NCI-H2029 (cell line): ENCODE measurements at places on chromosomes 3 and 15.
A peak's percentile ranks its signal among the peaks of the same experiment; 100 is the strongest.

DNA sequence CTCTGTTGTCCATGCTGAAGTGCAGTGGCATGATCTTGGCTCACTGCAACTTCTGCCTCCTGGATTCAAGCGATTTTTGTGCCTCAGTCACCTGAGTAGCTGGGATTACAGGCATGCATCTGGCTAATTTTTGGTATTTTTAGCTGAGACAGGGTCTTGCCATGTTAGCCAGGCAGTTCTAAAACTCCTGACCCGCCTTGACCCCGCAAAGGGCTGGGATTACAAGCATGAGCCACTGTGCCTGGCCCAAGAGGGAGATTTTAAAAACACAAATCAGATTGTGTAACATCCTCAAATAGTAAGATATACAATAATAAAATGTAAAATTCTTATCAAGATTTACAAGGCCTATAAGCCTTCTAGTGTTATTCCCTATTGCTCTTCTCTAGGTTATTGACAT is 62.5 kb upstream of the PHLDB2 start:
- no peak for DNase-seq

GRCh38 chr3:58728723-58729122 is 62.1 kb upstream of the FAM3D start:
- no peak for DNase-seq

- no peak for DNase-seq
These were observed 104.8 kb downstream of the DHX30 start for GRCh38 chr3:47907784-47908183.

GRCh38 chr15:45523166-45523460 is 558 bp upstream of the SLC30A4 start:
- no peak for DNase-seq

GRCh38 chr3:156449710-156450574 is 105.0 kb downstream of the SSR3 start:
- DNase-seq = no peak

DNA sequence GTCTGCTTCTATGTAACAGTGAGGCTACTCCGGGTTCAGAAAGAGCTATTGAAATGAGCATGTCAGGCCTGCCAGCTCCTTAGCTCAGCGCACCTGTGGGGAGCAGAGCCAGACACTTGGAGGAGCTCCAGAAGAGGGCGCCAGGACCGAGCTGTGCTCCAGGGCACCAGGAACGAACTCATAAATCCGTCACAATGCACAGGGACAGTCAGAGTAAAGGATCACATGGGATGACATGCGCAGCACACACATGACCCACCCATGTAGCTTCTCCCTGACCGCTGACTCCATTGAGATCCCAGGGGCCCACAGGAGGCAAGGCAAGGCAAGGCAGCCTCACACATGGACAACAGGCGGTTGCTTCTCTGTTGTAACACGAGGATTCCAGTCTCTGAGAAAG is 26.0 kb upstream of the GNB5 start:
- DNase-seq = no peak

DNA sequence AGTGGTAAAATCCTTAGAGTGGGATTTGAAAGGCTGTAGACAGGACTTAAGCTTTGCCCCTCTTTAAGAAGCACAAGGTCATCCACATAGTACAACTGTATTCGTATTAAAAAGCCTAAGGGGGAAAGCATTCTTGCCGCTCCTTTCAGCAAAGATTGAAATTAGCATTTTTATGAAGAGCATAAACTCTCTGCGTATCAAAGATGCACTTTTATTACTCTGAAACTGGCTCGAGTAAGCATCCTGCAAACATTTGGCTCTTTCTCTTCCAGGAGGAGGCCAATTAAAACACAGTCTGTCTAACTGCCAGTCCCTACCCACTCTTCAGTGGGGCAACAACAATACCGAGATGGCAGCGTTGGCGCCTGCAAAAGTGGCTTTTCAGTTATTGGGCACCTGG is 192.5 kb upstream of the TPRG1 start:
- no peak for DNase-seq

- DNase-seq = no peak
These were observed 15.5 kb upstream of the VIPR1 start for GRCh38 chr3:42486814-42487565.

- DNase-seq = no peak
These were observed 1042.9 kb downstream of the NTRK3 start for GRCh38 chr15:87213626-87214025.

DNA sequence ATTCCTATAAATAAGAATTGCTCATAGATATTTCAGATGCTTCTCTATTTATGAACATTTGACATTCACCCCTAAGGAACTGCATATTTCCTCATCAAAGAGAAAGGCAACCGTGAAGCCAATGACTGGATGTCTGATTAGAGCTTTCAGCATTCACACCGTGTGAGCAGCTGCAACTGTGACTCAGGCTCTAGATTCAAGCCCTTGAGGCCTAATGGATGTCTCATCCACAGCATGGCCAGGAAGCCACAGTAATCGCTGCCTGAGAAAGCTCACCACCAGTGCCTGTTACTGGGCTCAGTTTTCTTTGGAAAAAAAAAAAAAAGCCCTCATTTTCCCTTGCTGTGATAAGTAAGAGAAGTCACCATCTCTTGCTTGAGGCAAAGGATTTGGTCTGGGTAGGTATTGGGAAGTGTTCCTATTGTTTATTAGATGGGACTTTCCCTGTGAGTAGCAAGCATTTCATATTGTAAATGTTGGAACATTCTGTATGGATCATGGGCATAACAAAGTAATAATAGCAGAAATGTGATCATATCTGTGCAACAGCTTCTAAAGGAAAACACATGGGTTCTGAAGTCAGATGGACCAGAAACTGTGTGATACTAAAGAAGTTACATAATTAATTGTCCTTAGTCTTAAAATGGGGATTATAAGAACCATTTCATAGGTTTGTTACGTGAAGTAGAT is 783.7 kb downstream of the AGBL1 start:
- no peak for DNase-seq

DNA sequence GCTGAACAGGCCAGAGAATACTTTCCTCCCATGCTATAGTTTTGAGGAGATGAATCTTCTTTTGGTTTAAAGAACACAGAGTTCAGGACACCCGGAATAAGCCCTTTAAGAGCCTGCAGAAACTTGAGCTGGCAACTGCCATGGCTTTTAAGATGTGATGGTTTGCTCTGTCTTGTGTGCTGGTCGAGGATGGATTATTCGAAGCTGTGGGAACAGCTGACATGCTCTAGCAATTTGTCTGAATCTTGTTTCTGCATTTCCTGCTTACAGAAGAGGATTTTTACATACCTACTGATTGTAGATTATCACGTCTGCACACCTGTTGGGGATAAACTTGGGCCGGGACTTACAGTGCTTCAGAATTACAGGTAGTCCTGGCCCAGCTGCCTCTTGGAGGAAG is 396.9 kb downstream of the LRTM1 start:
- no peak for DNase-seq

GRCh38 chr3:111538681-111539083 is 3.3 kb upstream of the CD96 start:
- DNase-seq = no peak

DNA sequence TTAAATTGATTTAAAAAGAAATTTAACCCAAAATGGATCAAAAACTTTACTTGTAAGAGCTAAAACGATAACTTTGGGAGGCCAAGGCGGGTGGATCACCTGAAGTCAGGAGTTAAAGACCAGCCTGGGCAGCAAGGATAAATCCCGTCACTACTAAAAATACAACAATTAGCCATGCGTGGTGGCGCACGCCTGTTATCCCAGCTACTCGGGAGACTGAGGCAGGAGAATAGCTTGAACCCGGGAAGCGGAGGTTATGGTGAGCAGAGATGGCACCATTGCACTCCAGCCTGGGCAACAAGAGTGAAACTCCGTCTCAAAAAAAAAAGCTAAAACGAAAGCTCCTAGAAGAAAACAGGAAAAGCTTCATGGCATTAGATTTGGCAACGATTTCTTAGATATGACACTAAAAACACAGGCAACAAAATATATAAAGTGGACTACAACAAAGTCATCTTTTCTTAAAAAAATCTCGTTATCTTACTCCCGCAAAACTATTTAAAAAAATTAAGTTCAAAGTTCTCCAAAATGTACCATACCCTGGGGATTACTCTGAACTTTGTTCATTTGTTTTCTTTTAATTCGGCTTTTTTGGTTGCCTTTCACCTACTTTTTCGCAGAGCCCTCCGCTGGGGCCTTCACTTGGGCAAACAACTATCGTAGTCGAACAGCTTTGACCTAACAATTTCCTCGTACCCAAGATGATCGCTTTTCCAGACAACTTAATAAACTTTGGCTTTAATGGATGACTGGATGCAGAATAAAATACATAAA is 2.9 kb downstream of the HDDC3 start:
- DNase-seq = no peak

- DNase-seq = no peak
These were observed 348.3 kb upstream of the TMCO5A start for GRCh38 chr15:37586011-37586583.

GRCh38 chr15:71103102-71103676 is 12.1 kb upstream of the THSD4 start:
- DNase-seq = no peak

DNA sequence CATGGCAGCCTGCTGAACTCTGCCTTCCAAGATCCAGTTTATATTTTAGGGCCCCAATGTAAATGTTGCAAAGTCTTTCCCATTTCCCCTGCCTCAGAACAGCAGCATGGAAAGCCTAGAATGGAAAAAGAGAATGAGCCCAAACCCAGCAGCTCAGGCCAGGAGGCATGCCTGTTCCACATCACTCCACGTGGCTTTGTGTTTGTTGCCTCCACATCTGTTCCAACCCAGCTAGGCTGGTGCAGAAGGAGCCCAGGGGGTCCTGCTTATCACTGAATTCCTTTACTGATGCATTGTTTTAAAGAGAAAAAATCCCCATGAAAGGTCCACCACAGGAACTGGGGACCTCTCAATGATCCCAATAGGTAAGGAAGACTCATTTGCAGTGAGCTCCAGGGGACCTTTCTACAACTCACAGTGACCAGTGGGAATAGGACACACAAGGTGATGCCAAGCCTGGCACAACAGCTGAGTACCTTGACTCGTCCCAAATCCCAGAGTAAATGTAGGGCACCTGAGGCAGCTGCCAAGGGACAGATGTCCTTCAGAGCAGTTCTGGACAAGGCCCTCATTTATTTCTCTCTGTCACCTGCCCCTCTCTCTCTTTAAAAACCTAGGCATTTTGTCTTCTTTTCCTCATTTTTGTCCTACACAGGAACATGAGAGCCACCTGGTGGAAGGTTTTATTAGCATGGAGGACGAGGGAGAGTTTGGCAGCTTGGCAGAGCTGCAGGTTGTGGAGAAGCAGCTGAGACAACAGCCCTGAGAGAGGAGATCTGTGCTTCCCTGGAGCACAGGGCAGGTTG is 41.7 kb upstream of the ADAMTS17 start:
- peak; percentile 17 for DNase-seq

DNA sequence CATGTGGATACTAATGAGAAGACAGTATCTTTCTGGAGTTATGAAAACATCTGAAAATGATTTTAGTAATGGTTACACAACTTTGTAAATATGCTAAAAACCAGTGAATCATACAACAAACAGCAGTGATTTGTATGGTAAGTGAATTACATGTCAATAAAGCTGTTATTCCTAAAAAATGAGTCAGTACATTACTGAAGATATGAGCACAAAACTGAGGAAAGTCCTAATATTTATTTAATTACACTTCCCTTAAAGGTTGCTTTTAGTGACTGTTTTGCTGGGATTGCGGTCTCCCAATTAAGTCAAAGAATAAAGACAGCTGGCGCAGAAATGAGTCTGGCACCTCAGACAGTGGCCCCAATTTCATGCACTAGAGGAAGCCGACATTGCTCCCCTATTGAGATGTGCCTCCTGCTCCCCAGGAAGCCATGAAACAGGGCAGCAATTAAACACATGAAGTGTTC is 50.9 kb upstream of the FSIP1 start:
- no peak for DNase-seq

DNA sequence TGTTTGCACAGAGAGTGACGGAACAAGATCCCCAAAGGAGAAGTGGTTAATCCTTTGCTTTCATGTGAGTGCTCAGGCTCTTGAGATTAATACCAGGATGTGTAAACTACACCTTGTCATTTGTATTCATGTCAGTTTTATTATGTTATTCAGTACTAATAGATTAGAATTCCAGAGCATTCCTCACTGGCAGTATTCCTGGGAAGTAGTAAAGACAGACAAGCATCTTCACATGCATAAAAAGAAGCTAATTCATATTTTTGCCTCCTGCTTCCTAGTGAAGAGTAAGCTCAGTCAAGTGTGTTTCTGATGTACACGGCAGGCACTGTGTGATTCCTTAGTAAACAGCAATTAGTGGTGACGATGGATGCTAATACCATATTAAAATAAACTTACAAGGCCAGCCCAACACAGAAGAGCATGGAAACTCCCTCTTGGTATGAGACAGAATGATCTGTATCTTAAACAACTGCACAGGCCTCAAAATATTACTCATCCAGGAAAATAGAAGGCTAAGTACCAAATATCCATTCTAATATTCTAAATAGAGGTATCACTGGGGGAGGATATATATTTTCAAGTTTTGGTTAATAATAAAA is 336.8 kb upstream of the MCTP2 start:
- DNase-seq = peak; percentile 9

DNA sequence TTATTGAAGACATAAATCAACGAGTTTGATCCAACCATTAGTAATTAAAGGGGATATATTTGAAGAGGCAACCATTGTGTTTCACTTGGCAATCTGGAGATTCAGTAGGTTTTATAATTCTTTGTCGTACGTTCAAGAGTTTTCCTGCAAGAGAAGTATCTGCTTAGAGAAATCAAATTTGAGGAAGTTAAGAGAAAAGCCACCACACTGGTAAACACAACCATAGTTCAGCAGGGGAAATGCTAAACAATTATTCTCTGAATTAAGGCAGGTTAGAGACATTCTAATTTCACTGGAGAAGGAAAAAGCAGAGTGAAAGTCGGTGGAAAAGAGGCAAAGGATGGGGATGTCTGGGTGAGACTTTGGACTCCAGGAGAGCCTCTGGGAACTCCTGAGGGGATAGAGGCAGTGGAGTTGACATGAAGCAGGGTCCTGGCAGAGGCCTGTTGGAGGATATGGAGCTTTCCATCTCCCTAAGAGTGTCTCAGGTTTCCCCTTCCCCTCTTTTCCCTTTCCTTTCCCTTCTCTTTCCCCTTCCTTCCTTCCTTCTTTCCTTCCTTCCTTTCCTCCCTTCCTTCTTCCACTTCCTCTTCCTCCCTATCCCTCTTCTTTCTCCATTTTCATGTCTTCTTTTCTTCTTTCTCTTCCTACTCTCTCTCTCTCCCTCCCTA is 26.5 kb downstream of the SPINK8 start:
- no peak for DNase-seq

DNA sequence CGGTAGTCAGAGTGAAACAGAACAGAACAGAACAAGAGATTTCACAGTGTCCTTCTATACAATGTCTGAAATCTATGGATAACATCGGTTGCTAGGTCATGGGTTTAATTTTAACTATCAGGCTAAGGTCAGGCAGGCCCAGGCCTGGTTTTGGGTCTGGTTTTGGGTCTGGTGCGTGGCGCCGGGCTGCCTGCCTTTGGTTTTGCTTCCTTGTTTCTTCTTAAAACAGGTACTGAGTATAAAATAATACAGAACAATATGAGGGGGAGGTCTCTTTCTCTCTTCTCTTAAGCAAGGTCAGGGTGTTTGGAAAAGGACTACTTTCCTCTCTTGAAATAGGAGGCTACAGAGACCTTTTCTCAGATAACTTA is 1.4 kb downstream of the AEN start:
- no peak for DNase-seq
